ENCODE measurements at places on chromosomes 16 and 17.

DNA sequence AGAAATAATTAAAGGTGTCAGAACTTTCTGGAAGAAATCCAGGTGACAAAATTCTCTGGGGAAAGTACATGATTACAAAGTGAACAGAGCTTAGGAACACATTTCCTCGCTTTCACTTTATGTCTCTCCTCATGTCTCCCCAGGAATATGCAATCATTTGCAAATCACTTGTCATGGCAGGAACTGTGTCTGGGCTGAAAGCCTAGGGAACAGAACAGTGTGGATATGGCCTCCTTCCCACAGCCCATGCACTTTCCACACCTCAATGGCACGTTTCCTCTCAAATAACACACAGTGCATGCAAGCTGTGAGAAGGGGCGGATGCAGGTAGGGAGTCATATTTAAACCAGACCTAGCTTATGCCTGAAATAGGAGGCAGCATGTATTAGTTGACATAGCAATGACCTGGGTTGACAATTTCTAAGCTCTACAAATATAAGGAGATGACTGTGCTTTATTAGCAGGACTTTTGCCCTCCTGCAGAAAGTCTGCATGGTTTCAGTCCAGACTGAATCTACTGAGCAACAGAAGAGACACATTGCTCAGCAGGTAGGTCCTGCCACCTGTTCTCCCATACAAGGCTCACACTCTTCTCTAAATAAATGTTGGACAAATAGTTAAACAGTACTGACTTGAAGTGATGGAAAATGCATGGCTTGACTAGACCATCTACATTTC is 236.0 kb upstream of the ELAC2 start:
- no peak for DNase-seq

DNA sequence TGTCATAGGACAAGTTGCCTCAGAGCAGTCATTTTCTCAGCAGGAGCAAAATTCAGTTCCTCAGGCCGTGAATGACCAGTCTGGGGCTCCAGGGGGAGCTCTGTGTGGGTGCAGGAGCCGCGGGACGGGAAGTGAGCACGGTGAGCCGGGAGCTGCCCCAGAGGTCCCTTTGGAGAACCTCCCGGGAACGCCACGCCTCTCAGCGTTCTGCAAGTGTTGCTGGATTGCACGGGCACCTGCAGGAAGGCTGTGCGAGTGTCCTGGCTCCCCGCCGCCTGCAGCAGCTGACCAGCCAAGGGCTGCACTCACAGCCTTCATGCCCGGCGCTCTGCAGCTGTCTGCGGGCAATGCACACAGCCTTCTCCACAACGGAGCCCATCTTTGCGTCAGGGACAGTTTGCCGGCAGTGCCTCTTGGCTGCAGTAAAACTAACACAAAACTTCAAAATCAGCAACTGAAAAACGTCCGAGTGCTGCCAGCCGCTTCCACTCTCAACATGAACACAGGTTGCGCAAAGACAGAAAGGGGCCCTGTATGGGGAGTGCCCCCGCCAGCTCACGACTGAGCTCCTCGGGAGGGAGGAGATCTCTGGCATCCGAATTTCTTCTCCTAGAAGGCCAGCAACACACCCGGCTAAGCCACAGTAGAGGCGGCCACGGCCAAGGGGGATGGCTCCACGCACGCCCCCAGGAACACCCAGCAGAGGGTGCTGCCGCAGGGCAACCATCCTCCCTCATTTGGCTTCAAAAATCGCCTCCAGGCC is 16.0 kb downstream of the NDUFAF8 start:
- DNase-seq, result peak; percentile 78

DNA sequence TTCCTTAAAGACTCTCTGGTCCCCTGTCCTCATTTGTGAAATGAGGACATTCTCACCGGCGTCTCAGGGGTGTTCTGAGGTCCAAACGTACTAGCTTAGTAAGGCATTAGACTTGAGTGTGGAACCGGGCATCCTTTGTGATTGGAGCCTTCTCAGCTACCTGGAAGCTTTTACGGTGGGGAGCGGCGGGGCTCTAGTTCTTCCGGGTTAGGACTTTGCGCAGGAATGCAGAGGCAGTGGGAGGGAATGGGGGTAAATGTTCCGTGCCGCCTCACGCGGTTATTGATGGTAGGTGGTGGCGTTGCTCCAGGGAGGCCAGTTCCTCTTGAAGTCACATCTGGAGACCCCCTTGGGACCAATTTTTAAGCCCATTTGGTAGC is 113.6 kb downstream of the SNX29 start:
- DNase-seq, result no peak

GRCh38 chr16:8831450-8831849 is 33.8 kb downstream of the PMM2 start:
- DNase-seq, result no peak

DNA sequence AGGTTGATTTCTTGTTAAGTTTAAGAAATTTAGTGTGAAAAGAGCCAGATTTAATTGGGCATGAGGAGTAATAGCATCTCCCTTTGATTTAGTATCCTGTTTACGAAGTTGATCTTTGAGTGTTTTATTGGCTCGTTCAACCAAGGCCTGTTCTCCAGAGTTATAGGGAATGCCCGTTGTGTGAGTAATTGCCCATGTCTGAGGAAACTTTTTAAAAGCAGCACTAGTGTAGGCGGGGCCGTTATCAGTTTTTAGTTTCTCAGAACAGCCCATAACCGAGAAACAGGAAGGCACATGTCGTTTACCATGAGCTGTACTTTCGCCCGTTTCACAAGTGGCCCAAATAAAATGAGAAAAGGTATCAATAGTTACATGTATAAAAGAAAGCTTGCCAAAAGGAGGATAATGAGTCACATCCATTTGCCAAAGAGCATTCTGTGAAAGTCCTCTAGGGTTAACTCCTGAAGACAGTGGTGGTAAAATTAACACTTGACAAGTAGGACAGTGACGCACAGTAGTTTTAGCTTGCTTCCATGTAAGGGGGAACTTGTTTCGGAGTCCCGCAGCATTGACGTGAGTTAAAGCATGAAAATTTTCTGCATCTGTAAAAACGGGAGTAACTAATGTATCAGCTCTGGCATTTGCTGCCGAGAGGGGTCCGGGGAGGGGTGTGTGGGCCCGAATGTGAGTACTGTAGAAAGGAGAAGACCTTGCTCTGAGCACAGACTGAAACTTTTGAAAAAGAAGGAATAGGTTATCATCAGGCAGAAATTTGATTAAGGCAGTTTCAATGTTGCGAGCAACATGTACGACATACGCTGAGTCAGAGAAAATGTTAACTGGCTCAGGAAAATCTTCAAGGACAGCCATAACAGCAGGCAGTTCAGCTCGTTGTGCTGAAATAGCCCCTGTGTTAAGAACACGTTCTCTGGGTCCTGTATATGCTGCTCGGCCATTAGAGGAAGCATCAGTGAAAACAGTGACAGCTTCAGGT is 18.5 kb upstream of the KCTD5 start:
- DNase-seq, result no peak

- peak; percentile 91 for DNase-seq
Measured at GRCh38 chr17:44865231-44865660, 17.6 kb downstream of the HIGD1B start.

DNA sequence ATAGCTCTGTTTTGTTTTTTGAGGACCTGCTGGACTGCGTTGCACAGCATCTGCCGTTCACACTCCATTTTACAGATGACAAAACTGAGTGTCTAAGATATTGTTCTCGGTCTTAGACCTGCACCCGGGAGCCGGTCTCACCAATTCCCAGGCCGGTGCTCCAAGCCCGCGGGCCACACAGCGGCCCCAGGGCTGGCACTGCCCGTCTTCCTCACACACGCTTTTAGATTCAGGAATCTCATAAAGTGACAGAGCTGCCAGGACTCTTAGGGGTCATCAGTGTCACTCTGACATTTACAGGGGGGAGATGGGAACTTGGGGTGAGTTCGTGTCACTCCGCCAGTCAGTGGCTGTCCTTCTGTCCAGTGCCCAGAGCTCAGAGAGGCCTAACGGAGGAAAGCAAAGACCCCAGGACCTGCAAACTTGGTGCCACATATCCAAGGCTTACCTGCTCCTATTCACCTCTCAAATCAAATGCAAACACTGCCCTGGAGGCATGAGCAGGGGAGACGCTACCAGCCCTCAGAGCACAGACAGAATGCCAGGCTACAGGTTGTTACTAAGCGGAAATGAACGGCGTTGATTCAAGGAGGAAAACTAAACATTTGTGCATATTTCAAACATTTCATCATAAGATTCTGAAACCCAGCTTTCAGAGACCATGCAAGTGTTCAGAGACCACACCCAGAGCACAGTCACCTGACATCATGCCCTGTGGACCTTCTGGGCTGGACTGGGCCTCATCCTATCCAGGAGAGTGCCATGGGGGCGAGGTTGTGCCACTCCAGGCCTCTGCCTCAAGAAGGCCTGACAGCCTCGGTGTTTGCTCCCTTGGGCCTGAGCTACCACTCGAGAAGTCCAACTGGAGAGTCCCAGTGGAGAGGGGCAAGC is 29.5 kb downstream of the TNFRSF13B start:
- no peak for DNase-seq

DNA sequence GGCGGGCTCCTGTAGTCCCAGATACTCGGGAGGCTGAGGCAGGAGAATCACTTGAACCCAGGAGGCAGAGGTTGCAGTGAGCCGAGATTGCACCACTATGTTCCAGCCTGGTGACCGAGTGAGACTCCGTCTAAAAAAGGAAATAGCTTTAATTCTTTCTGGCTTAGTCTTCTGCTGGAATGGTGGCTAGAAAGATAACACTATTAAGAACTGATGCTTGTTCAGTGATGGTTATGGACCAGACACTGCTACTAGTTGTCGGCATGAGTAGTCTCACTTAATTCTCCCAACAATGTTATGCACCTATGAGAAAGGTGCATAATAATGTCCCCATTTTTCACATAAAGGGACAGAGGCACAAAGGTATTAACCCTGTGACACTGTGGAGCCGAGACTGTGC is 188.7 kb downstream of the HS3ST3A1 start:
- no peak for DNase-seq

DNA sequence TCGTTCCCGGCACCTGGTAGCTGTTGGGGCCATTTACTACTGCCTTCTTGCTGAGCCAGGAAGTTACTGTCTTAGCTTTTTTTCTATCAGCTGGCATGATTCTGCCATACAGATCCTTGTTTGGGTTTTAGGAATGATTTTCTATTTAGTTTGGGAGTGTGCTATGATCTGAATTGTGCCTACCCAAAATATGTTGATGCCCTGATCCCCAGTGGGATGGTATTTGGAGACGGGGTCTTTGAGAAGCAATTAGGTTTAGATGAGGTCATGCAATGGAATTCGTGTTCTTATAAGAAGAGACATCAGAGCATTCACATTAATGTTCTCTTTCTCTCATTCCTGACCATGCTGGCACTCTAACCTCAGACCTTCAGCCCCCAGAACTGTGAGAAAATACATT is 59.4 kb upstream of the HS3ST2 start:
- DNase-seq, result no peak

Data from NCI-H82 (cell line).